ENCODE measurements at places on chromosomes 16 and 17. TPM values are rescaled to one million over a fixed set of nuclear protein-coding genes. Genes with fewer than 3 reads are reported as not detected.

Gene BCAR1
- total RNA-seq = 125 TPM

Gene DNASE1L2
- total RNA-seq = 1.2 TPM

Gene ARHGDIG
- total RNA-seq = 3.7 TPM

Gene RABEP2
- total RNA-seq = 24.6 TPM

Gene CNTNAP4
- not detected for total RNA-seq

DNA sequence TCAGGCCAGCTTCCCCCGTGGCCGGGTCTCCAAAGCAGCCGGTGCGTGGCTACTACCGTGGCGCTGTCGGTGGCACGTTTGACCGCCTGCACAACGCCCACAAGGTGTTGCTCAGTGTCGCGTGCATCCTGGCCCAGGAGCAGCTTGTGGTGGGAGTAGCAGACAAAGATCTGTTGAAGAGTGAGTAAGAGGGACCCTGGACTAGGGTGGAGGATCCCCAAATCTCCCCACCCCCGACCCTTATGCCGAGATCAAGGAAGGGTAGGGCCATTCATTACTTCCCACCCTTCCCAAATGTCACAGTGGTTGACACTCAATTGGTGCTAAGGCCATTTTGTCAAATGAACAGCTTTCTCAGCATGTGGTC is 1.2 kb downstream of the COASY start:
- no peak for DNase-seq

DNA sequence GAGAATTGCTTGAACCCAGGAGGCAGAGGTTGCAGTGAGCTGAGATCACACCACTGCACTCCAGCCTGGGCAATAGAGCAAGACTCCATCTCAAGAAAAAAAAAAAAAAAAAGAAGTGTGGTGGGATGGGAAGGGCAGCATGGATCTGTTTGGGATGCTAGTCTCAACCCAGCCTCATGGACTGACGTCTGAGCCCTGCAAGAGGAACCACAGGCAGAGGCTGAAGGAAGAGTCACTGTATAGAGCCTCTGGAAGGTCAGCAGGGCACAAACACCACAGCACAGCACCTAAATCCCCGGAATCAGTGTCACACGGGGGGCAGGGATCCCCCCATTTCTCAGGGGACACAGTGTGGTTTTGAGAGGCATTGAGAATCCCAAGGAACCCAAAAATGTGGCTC is 10.9 kb upstream of the CXCL16 start:
- DNase-seq = no peak

GRCh38 chr16:50559342-50559741 is 11.1 kb downstream of the NKD1 start:
- no peak for DNase-seq

DNA sequence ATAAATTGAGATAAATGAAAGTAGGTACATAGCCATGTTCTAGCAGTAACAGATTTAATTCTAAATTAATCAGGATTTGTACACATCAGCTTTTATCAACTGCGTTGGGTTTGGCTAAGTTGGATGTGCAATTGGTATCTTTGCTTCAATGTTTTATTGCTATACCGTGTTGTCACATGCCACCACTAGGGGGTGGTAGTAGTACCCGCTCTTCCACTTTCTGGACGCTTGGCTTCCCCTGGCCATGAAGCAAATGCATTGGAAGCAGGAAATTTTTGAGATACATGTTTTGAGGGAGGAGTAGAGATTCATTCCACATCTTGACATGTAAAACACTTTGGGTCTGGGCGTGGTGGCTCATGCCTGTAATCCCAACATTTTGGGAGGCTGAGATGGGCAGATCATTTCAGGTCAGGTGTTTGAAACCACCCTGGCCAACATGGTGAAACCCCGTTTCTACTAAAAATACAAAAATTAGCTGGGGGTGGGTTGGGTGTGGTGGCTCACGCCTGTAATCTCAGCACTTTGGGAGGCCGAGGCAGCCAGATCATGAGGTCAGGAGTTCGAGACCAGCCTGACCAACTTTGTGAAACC is 58.6 kb downstream of the EMP2 start:
- no peak for DNase-seq

- DNase-seq = no peak
Observed at GRCh38 chr16:85149776-85150175, 37.5 kb upstream of the CIBAR2 start.

DNA sequence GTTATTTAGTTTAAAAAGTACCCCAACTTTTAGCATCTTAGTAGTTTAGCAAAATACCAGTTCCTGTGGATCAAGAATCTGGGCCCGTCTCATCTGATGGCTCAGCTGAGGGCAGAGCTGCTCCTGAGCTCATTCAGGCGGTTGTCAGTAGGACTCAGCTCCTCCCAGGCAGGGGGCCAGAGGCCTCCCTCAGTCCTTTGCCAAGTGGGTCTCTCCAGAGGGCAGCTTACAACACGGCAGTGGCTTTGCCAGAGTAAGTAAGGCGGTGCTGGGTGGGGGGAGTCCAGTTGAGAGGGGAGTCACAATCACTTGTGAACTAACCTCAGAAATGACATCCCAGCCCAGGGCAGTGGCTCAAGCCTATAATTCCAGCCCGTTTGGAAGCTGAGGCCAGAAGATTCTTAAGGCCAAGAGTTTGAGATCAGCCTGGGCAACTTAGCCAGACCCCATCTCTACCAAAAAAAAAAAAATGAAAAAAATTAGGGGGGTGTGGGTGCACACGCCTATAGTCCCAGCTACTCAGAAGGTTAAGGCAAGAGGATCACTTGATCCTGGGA is 81.5 kb upstream of the MED9 start:
- no peak for DNase-seq

DNA sequence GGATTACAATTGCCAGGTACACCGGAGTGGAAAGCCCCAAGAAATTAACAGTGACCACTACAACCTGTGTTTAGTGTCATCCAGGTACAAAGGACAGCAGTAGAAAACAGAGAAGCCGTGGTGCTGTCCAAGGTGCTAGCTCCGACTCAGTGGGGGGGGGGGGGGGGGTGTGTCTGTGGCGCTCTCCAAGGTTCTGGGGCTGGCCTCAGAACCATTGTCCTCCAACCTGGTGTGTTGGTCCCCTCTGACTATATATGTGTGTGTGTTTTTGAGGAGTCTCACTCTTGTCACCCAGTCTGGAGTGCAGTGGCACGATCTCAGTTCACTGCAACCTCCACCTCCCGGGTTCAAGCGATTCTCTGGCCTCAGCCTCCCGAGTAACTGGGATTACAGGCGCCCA is 5.8 kb upstream of the ZNF23 start:
- no peak for DNase-seq

- DNase-seq = no peak
Observed at GRCh38 chr17:27624539-27624938, 6.4 kb upstream of the LGALS9 start.

- no peak for DNase-seq
Observed at GRCh38 chr16:74052016-74052415, 244.6 kb upstream of the PSMD7 start.

DNA sequence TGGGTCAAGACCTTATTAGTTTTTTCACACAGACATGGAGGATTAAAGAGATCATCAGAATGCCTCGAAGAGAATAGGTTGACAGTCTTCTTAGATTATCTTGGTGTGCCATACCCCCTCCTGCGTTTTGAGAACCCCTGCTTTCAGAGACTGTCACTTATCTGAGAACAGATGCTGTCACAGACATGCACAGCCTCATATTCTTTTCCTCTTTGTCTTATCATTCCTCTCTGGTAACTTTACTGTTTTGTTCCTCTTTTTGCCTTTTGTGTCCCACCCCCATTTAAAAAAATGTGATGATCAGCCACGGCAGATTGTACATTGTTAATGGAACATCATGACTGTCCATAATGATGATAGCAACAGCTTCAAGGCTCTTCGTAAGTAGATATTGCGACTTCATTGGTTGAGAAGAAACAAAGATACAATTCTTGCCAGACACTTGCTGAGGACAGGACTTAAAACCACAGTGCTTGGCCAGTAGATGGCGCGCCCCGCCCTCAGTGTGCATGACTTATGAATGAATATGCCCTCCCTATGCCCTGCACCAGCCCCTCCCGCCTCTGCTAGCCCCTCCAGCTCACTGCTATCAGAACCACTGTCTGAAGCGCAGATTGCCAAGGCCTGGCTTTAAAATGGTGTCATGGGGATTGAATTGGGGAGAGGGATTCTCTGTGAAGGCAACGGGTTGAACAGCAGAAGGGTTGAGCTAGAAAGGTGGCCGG is 2.6 kb upstream of the PITPNC1 start:
- no peak for DNase-seq

DNA sequence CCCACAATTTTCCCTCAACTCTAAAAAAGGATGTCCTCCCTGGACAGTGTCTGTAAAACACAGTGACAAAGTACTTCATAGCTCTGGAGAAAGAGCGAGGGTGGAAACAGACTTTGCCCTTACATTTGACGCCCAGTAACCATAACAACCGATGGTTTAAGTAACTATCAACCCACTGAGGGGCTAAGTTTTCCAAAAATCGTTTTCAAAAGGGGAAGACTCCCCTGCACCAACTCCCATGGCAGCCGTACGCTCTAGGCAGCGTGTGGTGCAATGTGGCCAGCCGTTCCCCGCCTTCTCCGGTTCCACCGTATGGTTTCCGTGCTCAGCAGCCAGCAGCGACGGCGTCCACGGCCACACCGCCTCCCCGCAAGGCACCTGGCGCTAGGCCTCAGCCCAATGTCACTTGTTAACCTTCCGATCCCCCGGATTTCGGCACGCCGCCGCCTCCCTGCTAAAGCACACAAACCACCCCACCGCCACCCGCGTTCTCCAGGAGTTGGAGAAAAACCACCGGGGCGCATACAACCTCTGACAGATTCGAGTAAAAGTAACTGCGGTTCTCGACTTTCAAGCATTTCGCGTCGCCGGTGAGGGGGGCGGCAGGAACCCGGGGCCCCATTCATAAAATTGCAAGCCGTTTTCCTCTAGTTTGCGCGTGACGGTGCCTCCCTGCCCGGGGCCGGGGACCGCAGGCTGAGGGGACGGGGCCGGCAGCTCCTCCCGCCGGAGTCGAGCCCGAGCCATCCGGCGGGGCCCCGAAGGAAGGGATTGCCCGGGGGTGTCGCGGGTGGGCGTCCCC is 661 bp downstream of the TEX2 start:
- DNase-seq = no peak

DNA sequence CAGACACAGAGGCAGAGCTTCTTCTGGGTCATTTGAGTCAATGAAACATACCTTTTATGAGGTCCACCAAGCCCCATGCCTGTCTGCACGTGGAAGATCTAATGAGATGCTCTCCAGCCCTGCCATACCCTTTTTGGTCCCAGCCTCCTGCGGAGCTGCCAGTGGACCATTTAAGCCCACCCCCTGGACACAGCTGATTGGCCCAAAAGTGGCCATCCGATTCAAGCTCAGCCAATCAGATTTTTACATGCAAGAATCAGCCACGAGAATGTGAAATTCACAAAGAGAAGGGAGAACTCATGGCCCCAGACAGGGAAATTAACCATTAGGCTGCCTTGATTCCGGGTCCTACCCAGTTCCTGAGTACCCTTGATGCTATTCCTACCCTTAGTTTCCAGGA is 231.0 kb upstream of the EEF2KMT start:
- no peak for DNase-seq

DNA sequence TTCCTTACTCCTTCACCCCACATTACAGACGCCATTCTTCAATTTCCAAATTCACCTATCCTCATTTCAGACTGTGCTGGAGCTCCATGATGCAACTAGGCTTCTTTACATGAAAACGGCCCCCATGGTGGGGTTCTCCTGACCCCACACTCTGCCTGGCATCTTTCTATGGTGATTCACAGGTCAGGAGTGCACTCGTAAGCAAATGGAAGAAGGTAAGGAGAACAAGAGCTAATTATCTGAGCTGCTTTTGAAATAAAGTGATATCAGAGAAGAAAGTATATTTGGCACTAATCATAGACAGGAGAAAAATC is 27.5 kb upstream of the SUPT4H1 start:
- DNase-seq = no peak

GRCh38 chr17:8935191-8935590 is 30.3 kb downstream of the PIK3R5 start:
- DNase-seq = no peak

All from chondrocyte (in vitro differentiated cells).